Body of pancreas (tissue), 4 donors: ENCODE measurements at places on chromosomes 4 and X.

- H3K4me3 ChIP-seq = no peak overlapping the region
- H3K27me3 ChIP-seq = no peaks in the 10 kb centered on the region
- DNase-seq = no peak
- peaks cover 7% of the 10 kb centered on the region for H3K4me1 ChIP-seq
These were observed 67.5 kb upstream of the DDX60 start for GRCh38 chr4:168386002-168386401.

GRCh38 chr4:62194342-62194741 lies 994.2 kb downstream of the ADGRL3 start:
- H3K4me1 ChIP-seq = no peaks in the 10 kb centered on the region
- no peak for DNase-seq
- no peak overlapping the region for H3K27ac ChIP-seq
- H3K27me3 ChIP-seq = no peaks in the 10 kb centered on the region

DNA sequence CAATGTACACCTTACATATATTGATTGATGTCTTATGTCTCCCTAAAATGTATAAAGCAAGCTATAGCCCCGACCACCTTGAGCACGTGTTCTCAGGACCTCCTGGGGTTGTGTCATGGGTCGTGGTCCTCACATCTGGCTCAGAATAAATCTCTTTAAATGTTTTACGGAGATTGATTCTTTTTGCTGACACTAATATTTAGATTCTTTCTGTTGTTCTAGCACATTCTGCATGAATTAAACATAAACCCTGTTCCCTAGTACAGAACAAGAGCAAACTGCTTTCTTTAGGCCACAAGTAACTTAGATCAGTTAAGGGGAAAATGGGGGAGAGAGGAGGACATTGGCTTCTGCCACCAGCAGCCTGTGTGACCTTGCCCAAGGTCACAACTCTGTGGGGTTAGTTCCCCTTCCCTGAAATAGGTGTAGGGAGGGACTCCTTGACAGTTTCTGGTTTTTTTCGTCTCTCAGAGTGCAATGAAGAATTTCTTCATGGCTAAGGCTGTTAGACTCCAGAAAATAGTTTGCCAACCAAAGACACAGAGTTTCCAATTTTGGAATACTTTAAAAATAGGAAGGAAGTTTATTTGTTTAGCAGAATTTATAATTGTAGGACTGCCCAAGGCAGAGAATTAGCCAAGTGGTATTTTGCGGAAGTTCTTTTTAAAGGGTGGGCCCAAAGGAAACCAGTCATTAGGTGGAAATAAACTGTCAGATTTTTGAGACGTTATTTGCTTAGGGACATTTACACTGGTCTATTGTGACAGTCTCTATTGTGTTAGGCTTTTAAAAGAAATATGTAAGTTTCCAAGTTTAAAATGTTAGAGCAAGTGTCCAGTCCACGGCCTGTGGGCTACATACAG lies 29.4 kb downstream of the PTTG2 start:
- peak overlapping the region; percentile 30 for H3K27ac ChIP-seq
- no peak overlapping the region for H3K4me3 ChIP-seq
- peaks cover 35% of the 10 kb centered on the region for H3K4me1 ChIP-seq
- no peak for DNase-seq

DNA sequence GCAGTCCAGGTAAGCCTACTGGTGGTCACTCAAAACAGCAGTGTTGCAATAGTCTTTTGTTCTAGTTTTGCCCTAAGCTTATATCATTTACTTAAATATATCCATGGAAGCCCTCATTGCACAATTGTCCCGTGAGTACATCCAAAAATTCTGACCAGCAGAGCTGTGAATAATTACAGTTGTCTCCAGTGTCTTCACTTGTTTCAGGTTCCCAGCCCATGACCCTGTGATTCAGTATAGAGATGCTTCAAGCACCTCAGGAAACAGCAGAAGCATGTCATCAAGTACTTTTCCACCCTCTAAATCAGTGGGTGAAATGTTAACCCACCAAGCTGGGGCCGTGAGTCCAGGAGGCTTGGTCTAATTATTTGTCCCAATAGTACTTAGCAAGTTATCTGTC lies 214.9 kb upstream of the RPS6KA3 start:
- no peaks in the 10 kb centered on the region for H3K36me3 ChIP-seq
- H3K27me3 ChIP-seq = no peaks in the 10 kb centered on the region
- H3K27ac ChIP-seq = no peak overlapping the region
- H3K4me1 ChIP-seq = no peaks in the 10 kb centered on the region
- DNase-seq = no peak

DNA sequence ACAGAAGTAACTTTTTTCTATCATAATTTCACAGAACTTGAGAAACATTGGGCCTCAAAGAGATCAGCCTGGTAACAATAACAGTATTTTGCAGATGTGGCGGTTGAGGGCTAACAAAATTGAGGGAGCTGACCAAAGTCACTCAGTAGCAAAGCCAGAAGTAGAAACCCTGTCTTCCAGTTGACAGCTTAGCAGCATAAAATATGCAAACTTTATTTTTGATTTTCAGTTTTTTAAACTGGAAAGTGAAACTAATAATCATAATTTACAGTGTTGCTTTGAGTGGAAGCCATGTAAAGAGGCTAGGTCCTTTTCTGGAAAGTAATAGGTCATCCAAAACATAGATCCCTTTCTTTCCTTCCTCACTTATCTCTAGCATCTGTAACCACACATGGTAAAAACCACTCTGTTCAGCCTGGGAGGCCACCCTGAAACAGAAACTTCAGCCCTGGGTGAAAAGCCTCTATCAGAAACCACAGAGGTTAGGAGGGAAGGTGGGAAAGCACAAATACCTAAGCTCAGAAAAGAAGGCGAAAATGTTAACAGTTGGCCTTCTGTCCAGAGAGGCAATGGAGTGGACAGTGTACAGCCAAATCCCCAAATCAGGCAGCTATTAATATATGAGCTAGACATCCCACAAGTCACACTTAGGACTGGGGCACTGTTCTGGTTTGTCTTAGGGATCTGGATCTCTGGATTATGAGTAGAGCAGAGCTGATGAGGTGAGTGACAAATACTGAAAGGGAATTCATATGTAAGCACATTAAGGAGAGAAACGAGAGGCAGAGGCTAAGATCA lies 61.1 kb upstream of the ARSJ start:
- no peak overlapping the region for H3K4me3 ChIP-seq
- H3K36me3 ChIP-seq = no peaks in the 10 kb centered on the region
- H3K27ac ChIP-seq = no peak overlapping the region
- H3K27me3 ChIP-seq = no peaks in the 10 kb centered on the region
- no peak for DNase-seq
